SHP77 (cell line): ENCODE measurements at places on chromosomes 13 and 19.
A peak's percentile ranks its signal among the peaks of the same experiment; 100 is the strongest.

GRCh38 chr19:48192750-48193149 lies 22.3 kb downstream of the ZSWIM9 start:
- no peak for DNase-seq

DNA sequence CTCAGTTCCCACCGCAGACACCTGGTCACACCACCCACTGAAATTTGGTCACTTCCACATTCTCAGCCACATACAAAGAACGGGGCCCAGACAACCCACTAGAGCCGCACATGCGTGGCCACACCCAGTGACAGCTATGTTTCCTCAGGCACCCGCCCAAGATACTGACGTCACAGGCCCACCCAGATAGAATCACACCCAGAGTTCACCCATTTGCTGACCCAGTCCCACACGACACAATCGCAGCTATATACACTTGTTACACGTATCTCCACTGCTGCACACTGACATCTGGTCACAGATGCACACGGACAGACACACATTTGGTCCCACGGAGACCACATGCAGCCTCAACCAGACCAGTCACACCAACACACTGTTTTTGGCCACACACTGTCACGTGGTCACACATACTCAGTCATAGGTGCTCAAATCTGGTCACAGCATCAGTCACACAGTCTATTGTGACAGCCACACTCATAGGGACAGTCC lies 2.9 kb downstream of the NUMBL start:
- no peak for DNase-seq

GRCh38 chr19:6425732-6426620 lies 1.4 kb upstream of the KHSRP start:
- DNase-seq, result peak; percentile 6

- DNase-seq, result no peak
Measured at GRCh38 chr13:80361298-80361697, 20.4 kb upstream of the SPRY2 start.

DNA sequence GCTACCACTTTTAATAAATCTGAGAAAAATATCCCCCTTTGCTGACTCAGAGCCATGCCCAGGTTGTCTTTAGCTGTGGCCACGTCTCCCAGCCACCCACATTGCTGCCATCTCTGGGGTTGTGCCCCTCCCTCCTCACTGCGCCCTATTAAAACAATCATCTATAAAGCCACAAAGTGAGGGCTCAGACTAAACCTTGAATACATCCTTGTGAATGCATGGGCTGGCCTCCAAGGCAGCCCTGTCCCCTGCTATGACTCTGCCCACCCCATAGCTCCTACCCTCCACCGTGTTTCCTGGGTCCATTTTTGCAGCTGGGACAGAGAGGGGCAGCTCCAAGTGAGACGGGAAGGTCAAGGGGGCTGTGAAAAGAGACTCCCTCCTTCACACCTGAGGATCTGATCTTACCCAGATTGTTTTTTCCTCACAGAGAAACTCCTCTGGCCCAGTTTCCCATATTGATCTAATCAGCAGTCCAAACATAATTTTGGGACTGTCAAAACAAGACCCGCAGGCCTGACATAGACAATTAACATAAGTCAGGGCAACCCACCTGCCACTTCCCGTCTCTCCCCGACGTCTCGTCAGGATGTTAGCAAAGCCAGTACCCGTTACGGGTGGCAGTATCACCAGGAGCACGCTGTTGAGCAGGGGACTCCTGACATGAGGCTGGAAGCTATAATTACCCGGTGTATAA lies 199.0 kb downstream of the KATNAL1 start:
- DNase-seq, result no peak

GRCh38 chr13:113441661-113442060 lies 11.6 kb downstream of the ADPRHL1 start:
- DNase-seq, result no peak

DNA sequence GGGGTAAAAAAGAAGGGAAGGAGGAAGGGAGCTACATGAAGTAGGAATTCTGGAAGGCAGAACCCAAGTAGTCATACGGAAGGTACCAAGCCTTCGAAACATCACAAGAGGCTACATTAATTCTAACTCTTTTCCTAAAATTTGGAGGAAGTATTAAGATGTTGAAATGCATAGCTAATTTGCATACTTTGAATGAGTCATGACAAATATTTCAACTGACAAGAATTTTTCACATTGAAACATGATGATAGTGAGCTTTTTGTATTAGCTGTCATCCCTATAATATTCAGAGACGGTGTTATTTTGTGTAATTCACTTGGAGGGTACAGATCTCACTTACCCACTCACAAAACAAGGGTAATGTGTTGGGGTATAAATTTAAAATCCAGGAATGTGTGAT lies 9.1 kb upstream of the ACOD1 start:
- no peak for DNase-seq

DNA sequence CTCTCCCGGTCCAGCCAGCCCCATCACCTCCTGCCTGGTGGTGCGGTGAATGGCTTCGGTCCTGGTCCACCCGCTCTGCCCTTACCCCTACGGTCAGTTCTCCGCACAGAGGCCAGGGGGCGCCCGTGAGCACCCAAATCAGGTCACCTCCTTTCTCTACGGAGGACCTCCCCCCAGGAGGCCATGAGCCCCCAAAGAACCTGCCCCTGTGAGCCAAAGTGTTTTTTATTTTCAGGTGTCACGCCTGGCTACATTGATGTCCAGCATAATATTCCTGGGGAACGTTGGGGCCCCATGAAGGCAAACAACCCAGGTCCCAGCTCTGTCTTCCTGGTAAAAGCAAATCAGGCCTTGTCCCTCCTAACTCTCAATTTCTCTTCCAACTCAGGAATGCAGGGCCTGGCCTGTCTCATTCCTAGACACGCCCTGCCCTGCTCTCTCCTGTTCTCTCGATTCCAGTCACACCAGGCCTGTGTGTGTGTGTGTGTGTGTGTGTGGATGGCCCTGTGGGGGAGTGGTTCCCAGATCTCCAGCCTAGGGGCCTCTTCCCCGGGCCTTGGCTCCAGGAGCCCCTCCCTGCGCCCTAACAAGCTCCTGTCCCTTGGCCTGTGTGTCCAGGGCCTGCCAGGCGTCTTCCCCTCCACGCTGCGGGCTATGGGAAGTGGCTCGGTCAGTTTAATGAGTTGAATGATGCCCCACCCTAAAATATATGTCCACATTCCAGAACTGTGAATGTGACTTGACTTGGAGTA lies 9.7 kb upstream of the GIPC1 start:
- peak; percentile 44 for DNase-seq

DNA sequence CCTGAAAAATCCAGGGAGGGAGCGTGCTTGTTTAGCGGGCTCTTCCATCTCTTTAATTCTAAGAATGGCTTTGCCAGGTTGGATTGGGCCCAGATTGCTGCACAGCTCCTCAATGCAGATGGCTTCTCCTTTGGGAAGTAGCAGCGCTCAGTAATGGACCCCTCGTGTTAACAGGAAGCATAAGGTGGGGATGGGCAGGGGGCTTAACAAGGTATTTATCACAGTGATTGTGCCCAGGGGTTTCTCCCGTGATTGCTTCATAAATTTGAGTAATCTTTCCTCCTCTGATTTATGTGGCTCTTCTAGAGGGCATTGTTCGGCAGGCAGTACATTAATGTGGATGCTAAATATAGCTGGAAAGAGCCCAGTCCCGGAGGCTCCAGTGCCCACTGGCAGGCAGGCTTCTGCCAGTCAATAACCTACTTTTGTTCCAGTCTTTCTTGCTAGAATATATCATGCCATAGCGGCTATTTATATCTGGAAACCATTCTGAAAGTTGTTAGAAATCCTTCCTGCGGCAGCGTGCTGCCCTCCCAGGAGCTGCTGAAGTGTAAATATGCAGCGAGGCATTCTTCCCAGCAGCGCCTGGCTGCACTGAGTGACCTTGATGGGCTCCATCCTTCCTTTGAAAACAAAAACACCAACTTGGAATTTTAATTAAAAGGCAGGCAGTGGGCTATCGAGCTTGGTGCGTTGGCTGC lies 65.0 kb downstream of the FGF9 start:
- DNase-seq, result peak; percentile 23
